ENCODE measurements at places on chromosomes 5 and 9.
A peak's percentile ranks its signal among the peaks of the same experiment; 100 is the strongest.

- no peak for DNase-seq
Measured at GRCh38 chr9:137642118-137642601, 23.4 kb downstream of the EHMT1 start.

GRCh38 chr5:152271420-152271819 is 133.7 kb downstream of the NMUR2 start:
- DNase-seq = peak; percentile 28

GRCh38 chr5:160363660-160364395 is 6.6 kb downstream of the C1QTNF2 start:
- no peak for DNase-seq

GRCh38 chr9:15221746-15222145 is 85.3 kb downstream of the TTC39B start:
- no peak for DNase-seq

- DNase-seq = no peak
Measured at GRCh38 chr5:56167519-56167918, 65.6 kb downstream of the ANKRD55 start.

GRCh38 chr9:27719711-27720110 is 146.4 kb upstream of the C9orf72 start:
- no peak for DNase-seq

DNA sequence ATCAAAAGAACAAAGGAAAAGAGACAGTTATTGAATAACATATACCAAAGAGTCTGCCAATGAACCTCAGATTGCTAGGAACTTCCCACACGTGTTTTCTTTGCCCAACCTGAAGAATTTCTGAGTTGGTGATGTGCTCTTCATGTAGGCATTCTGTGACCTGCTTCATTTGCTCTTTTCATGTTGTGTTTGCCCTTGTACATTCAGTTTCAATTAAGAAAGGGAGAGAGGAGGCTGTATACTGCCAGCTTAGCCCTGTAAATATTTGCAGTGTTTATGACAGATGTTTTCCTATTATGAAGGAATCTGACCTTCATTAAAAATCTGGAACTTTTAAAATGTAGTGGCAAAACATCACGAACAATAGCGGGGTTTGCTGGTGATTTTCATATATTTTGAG is 168.5 kb downstream of the GAS1 start:
- DNase-seq = no peak

DNA sequence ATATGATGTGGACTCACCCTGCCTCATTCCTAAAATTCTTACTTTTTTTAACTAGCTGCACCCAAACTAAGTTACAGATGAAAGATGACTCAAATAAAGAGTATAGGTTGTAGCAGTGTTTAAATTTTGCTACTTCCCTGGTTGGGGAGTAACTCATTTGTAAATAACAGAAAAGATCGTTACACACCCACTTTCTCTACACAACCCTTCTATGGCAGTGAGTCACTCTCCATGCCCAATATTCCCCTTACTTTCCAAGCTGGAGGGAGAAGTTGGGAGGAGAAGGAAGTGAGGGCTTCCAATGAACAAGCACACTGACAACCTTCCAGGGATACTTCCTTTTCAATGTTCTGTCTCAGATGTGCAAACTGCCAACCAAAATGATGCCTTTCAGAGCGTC is 1.9 kb downstream of the RASEF start:
- peak; percentile 67 for DNase-seq

DNA sequence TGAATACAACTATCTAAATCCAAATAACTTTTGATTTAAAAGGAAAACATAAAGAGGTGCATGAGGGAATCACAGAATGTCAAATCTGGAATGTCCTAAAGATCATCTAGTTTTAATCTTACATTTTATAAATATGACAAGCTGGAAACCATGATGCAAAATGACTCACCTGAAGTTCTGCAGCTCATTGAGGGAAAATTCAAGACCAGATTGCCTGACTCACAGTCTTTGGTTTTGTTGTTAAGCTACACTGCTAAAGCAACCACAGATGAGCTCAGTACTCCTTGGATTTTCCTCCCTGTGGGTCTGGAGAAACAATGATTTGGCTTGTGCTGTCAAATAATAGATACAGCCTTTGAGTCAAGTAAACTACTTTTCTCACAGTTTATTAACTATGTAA is 19.1 kb upstream of the EDIL3 start:
- DNase-seq = peak; percentile 96

- no peak for DNase-seq
Measured at GRCh38 chr9:96751815-96752214, 26.1 kb downstream of the ZNF510 start.

DNA sequence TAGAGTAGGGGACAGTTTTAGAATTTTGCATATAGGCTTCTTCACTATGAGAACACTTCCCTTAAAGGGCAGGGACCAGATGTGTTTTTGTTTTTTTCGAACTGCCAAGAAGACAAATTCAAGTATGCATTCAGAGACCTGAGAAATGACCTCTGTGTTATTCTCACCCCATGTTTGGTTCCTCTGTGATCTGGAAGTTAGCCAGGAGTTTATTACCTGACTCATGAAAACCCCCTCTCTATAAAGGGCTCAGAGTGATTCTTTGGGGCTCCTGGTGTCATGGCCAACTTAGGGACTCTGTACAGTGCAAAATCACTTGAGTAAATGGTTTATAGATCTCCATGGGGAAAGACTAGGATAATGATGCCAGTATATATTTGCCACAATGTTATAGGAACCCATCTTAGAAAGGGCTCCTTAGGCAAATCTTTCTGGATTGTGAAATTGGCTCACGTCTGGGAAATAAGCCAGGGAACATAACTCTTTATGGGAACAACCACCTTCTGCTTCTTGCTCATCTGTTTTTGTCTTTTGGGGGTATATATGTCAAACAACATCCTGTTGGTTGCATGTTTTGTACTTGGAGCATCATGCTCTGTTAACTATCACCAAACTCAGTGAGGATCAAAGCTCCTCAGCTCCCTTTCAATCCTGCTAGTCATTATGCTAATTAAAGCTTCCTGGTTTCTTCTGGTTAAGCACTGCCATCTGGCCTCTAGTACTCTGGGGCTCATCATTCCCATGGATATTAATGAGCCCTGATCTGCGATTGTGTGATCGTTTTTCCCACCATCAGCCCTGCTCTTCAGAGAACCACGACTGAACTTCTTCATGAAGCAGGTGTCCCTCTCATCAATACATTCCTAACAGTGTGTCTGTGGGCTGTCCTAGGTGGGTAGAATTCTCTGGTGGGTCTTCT is 173.4 kb upstream of the CDH12 start:
- no peak for DNase-seq

- DNase-seq = peak; percentile 48
Measured at GRCh38 chr5:127909066-127909465, 174.5 kb upstream of the SLC12A2 start.

DNA sequence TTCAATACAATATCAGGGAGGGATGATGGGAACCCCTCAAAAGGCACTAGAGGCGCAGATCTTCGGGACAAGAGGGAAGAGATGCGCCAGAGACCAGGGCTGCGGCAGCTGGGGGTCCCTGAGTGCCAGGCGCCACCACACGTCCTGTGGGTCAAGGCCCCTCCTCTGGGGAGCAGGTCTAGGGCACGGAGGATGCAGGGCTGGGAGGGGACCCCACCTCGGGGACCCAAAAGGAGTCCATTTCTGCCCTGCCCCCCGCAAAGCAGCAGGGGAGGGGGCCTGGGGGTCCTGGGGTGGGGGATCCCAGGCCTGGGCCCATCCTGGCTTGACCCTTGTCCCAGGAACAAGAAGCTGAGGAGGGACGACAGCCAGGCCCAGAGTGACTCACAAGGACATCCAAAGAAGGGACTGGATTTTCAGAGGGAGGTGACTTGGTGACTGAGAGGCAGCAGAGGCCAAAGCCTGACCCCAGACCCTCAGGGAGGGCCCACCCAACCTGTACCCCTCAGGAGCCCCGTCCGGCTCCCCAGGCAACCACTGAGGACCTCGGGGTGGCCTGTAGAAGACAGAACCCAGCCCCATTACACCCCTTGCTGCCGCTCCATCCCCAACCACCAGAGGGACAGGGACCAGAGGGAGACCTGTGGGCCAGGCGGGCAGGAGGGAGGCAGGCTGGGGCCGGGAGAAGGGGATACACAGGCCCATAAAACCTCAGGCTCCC is 54.2 kb downstream of the LRSAM1 start:
- DNase-seq = no peak

DNA sequence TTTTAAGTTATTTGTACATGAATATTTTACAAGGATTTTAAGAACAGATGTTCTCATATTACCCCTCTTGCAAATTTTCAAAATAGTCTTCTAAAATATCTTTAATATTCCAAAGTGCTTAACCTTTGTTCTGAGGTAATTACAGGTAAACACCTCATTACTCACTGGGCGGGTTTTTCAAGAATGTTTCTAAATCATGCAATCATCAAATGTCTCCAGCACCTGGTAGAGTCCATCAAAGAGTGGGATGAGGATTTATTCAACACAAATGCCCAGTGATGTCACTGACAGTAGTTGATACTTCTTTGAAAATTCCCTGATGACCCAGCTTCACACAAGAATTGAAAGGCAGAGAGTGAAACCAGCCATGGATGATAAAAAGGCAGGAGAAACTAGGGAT is 114.4 kb downstream of the SEC61B start:
- DNase-seq = peak; percentile 28

GRCh38 chr5:75037106-75037505 is 15.3 kb downstream of the GCNT4 start:
- peak; percentile 99 for DNase-seq

- DNase-seq = peak; percentile 62
Measured at GRCh38 chr5:19734776-19735175, 253.2 kb downstream of the CDH18 start.

GRCh38 chr5:88660947-88661805 is 221.8 kb downstream of the MEF2C start:
- peak; percentile 78 for DNase-seq

- no peak for DNase-seq
Measured at GRCh38 chr9:13388157-13388556, 108.7 kb upstream of the MPDZ start.

- DNase-seq = peak; percentile 54
Measured at GRCh38 chr5:147963948-147964693, 57.8 kb upstream of the C5orf46 start.

DNA sequence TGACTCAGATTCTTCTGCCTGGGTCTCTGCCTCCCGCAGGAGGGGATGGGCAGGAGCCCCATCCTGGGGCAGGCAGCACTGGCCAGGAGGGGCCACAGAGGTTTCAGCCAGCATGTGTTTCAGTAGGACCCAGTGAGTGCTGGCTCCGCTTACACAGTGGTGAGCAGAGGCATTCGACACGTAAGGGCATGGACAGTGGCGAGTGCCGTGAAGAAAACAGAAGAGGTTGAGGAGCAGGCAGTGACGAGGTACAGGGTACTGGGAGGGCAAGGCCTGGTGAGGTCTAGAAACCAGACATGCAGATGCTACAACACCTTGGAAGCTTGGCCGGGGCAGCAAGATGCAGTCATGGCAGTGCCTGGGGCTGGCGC is 41.5 kb downstream of the CACNA1B start:
- no peak for DNase-seq

GRCh38 chr9:2019723-2020122 is 4.6 kb downstream of the SMARCA2 start:
- DNase-seq = no peak

- no peak for DNase-seq
Measured at GRCh38 chr5:38319491-38319890, 61.1 kb downstream of the EGFLAM start.

DNA sequence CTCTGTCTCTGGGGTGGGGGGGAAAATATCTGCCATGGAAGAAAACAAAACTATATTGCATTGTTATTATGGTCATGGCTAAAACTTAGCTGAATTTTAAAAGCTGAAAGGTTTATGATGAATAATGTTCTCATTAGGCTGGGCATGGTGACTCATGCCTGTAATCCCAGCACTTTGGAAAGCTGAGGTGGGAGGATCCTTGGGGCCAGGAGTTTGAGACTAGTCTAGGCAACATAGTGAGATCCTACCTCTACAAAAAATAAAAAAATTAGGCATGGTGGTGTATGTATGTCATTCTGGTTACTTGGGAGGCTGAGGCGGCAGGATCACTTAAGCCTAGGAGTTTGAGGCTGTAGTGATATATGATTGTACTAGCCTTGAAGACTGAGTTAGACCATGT is 44.5 kb downstream of the IPO11 start:
- DNase-seq = peak; percentile 56

DNA sequence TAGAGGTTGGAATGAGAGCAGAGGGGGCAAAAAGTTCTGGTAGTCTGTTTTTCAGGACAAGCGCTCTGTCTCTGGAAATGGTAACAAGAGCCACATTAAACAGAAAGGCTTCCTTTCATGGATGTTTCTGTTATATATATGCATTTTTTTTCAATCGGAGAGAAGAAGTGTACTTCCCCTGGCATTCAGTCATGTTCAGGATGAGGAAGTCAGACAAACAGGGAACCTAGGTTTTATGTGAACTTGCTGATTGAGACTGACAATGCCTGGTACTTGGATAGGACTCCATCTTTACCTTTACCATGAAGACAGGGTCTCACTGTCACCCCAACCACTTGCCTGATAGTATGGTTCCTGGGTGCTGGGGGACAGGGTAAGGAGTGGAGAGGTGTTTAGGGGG is 30.1 kb upstream of the ZBED3 start:
- no peak for DNase-seq

- peak; percentile 16 for DNase-seq
Measured at GRCh38 chr9:91533382-91533781, 109.8 kb upstream of the NFIL3 start.

GRCh38 chr5:157855404-157855994 is 3.4 kb downstream of the CLINT1 start:
- DNase-seq = peak; percentile 53

- DNase-seq = no peak
Measured at GRCh38 chr5:103424453-103425205, 138.0 kb downstream of the NUDT12 start.

DNA sequence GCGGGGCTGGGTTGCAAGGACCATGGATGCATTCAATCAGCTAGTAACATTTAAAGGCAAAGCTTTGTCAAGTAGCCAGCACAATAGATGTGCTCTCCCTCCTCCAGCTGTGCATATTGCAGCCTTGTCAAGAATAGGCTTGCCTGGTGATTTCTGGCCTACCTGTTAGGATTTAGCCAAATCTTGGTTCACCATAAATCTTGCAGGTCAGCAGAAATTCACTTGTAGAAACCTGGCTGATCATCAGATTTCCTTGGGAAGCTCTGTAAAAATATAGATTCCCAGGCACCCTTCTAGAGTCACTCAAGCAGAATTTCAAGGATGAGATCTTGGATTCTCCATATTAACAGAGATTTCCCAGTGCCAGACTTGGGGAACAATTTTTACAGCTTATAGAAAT is 152.2 kb upstream of the SLC12A2 start:
- DNase-seq = no peak
